ENCODE measurements at places on chromosomes 2 and 18. TPM values are rescaled to one million over a fixed set of nuclear protein-coding genes. Genes with fewer than 3 reads are reported as not detected.

- no peak overlapping the region for H3K4me3 ChIP-seq
- H3K27ac ChIP-seq: no peak overlapping the region
- H3K4me1 ChIP-seq: no peaks in the 10 kb centered on the region
- DNase-seq: no peak
- no peaks in the 10 kb centered on the region for H3K27me3 ChIP-seq
These were observed 440.9 kb downstream of the ZNF516 start for GRCh38 chr18:76054156-76054555.

The NDUFAF7 gene
- 28.9 TPM for total RNA-seq

DNA sequence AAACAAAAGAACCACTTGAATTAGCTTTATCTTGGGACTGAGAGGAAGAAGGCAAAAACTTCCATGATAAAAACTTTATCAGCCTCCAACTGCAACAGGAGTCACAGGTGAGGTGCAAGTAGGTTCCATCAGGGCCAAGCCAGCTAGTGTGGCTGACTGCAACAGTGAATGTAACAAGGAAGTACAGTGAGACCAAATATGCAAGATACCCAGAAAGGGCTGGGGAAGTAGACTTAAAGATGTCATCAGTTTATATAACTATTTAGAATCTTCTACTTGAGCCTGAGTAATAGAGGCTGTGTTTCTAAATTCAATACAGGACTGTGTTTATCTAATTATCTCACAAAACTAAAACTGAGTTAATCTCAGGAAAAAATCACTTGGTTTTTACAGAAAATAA lies 14.8 kb downstream of the PLEKHM3 start:
- no peak for DNase-seq
- H3K4me3 ChIP-seq: no peak overlapping the region
- peaks cover 10% of the 10 kb centered on the region for H3K4me1 ChIP-seq
- H3K27ac ChIP-seq: no peak overlapping the region
- no peaks in the 10 kb centered on the region for H3K36me3 ChIP-seq
- no peaks in the 10 kb centered on the region for H3K27me3 ChIP-seq

DNA sequence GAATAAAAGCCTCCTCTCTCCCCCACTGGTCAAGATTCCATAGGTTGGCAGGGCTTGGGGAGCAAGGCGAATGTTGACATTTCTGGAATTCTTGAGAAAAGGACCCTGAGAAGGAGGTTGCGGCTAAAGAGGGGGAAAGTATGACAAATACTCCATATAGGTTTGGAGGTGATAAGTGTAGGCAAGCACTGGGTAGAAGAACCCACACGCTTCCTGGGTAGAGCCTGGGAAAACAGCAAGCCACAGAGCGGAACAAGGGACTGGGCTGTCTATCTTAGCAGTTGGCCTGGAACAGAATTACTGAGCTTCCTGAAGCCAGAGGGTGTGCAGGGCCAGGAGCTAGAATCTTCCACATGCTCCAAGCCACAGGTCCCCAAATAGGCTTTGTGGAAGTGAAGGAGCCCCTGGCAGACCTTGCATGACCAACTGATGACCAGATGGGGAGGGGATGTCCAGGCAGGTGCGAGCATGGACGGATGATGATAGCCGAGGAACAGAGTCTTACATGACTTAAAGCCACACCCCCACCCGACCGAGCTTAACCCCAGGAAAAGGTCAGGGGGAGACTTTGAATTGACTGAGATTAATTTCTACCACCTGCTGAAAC lies 9.9 kb downstream of the PRKAG3 start:
- H3K36me3 ChIP-seq: no peaks in the 10 kb centered on the region
- no peaks in the 10 kb centered on the region for H3K4me1 ChIP-seq
- peaks cover 6% of the 10 kb centered on the region for H3K27me3 ChIP-seq
- H3K27ac ChIP-seq: no peak overlapping the region
- H3K4me3 ChIP-seq: no peak overlapping the region

- H3K36me3 ChIP-seq: no peaks in the 10 kb centered on the region
- H3K27me3 ChIP-seq: peaks cover 2% of the 10 kb centered on the region
- no peak for DNase-seq
- no peak overlapping the region for H3K27ac ChIP-seq
- H3K4me1 ChIP-seq: peaks cover 14% of the 10 kb centered on the region
- H3K4me3 ChIP-seq: no peak overlapping the region
These were observed 50.3 kb upstream of the NAB1 start for GRCh38 chr2:190598621-190599020.

The VWC2L gene
- not detected for total RNA-seq

The TLX2 gene
- total RNA-seq: 0.54 TPM

The TDRD15 gene
- not detected for total RNA-seq
